NCI-H526 treated with DMSO at 0.1 percent for 48 hours (cell line): ENCODE measurements at places on chromosomes 5 and 9.

- no peak for DNase-seq
Measured at GRCh38 chr5:169097374-169098326, 203.3 kb downstream of the SLIT3 start.

- DNase-seq, result peak; percentile 53
Measured at GRCh38 chr9:100426530-100427365, at the start of gene MSANTD3. MSANTD3 (plus strand) TSS chr9:100427143; CDS start chr9:100441939, 14,796 bp downstream.

- DNase-seq, result no peak
Measured at GRCh38 chr5:9765419-9766140, 135.4 kb upstream of the TAS2R1 start.

GRCh38 chr5:136066661-136067271 is 38.0 kb downstream of the TGFBI start:
- no peak for DNase-seq

GRCh38 chr5:158466191-158466590 is 607.2 kb upstream of the CLINT1 start:
- DNase-seq, result no peak

- DNase-seq, result no peak
Measured at GRCh38 chr5:169546346-169546745, 37.2 kb upstream of the SPDL1 start.

DNA sequence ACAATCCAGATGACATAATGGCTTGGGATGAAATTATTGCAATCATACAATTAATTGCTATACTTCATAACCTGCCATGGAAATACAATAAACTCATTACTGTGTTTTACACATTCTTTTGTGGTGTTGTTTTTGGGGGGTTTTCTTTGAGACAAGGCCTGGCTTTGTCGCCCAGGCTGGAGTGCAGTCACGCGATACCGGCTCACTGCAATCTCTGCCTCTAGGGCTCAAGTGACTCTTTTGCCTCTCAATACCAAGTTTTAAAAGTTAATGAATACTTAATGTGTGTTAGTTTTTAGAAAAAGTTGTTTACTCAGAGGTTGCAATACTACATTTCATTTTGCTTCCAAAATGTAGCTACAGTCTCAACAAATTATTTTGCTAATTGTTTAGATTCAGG is 598.4 kb downstream of the CHSY3 start:
- DNase-seq, result no peak

- DNase-seq, result no peak
Measured at GRCh38 chr9:124022201-124023121, 10.9 kb downstream of the LHX2 start.

GRCh38 chr5:12204761-12205160 is 300.5 kb upstream of the CTNND2 start:
- DNase-seq, result no peak

- no peak for DNase-seq
Measured at GRCh38 chr9:120477534-120478001, 102.4 kb downstream of the CDK5RAP2 start.

DNA sequence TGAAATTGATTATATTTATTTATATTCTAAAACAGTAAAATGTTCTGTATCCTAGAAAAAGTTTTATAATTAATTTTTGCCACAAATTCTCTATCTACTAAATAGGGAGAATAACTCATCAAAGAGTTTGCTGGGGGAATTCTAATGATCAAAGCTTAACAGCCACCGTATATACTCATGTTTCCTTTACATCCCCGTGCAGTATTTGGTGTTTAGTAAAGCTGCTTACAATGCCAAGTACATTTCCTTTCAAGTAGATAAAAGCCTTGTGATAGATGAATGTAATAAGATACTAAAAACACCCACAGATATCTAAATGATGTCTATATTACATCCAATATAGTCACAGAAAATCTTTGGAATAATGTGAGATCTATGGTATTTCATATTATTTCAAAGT is 312.2 kb downstream of the HCN1 start:
- no peak for DNase-seq

DNA sequence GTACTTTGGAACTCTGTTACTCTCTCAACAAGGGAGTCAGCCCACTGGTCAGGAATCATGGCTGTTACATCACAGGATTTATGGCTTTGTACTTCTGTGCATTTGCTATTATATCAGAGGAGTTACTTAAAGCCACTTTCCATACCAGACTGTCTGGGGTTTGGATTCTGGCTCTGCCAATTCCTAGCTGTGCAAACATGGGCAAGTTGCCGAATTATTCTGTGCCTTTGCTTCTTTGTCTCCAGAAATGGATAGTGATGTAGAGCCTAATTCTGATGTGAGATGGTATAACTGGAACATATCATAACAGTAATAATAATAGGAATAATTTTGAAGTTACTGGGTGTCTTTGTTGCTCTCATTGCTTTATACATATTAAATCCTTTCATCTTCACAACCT is 1047.3 kb upstream of the SEMA6A start:
- DNase-seq, result no peak

- no peak for DNase-seq
Measured at GRCh38 chr5:31415009-31415923, 116.6 kb downstream of the DROSHA start.

DNA sequence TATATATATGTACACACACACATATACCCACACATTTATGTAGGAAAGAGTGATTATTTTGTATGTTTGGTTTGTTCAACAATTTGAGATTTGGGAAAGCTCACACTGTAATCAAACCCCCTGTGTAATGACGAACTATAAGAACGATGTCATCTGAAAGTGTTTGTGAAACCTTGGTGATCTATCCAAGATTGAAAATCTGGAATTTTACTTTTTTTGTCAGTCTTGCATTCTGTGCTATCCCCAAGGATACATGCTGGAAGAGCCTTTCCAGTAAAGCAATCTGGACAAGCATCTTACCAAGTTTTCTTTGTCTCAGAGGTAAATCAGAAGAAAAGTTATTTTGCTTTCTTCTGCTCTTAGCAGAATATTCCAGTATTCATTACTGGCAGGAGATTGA is 23.3 kb downstream of the SGCD start:
- no peak for DNase-seq

DNA sequence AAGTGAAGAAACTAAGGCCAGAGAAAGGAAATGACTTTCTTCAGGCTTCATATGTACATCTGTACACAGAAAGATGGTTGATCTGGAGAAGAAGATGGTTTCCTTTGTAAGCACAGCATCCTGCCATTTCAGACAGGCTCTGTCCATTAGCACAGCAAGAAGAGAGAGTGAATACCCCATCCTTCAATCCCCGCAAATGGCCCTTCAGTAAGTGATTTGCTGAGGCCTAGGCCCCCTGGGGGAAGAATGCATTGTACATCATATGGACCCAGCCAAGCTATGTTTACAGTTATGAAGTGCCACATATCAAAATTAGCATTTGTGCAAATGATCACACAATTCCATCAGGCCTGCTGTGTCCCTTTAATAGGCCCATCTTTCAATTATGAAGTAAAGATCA is 657.4 kb downstream of the BRINP1 start:
- no peak for DNase-seq

GRCh38 chr5:113574417-113574816 is 60.9 kb downstream of the YTHDC2 start:
- no peak for DNase-seq

GRCh38 chr5:76404223-76405211 is 1.4 kb downstream of the IQGAP2 start:
- DNase-seq, result no peak

DNA sequence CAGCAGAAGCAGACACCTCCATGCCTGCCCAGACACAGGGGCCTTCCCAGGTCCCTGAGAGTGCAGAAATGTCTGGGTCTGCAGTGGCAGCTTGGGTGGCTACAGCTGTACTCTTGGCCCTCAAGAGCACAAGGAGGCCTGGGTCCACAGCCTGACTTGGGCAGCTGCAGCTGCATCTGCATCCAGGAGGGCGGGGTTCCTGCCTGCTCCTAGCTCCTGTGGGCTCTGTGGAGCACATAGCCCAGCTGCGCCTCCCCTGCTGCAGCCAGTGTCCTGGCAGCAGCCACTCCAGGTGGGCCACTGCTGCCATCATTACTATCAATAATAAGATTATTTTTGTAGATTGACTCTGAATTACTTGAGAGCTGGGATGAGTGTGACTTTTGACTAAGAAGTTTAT is 162.0 kb upstream of the PTCH1 start:
- DNase-seq, result no peak

GRCh38 chr9:92706218-92706940 is 36.4 kb upstream of the IPPK start:
- no peak for DNase-seq

- no peak for DNase-seq
Measured at GRCh38 chr9:128057724-128058409, 9.3 kb downstream of the NAIF1 start.

DNA sequence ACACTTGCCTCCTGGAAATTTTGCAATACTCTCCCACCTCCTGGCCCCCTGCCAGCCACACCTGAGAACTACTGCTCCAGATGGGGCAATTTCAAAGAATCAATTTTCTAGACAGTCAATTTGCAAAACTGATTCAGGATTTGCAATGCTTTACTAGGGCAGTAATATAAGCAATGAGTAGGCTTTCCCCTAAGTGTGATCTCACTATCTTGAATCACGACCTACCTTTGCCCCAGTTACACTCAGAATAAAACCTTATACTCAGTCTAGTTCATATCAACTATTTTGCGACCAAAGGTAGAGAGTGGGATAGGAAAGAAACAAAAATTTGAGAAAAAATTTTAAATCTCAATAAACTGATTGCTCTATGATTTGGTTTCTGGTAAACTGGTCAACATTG is 54.4 kb downstream of the DROSHA start:
- no peak for DNase-seq

DNA sequence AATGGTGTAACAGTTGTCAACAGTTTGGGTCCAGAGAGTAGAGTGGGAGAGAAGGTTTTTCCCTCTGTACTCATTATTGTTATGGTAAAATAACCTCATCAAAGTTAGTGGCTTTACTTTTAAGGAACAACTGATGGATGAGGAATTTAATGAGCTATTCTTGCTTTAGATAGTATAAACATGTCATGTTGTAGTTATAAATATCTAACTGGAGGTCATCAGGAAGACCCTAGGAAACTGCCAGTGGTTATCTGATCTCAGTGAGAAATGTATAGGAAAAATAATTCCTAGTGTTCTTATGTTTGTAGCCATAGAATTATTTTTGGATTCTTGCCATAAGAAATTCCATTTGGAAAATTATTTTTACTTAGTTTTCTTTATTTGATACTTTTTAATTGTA is 4.1 kb downstream of the ERCC6L2 start:
- no peak for DNase-seq

DNA sequence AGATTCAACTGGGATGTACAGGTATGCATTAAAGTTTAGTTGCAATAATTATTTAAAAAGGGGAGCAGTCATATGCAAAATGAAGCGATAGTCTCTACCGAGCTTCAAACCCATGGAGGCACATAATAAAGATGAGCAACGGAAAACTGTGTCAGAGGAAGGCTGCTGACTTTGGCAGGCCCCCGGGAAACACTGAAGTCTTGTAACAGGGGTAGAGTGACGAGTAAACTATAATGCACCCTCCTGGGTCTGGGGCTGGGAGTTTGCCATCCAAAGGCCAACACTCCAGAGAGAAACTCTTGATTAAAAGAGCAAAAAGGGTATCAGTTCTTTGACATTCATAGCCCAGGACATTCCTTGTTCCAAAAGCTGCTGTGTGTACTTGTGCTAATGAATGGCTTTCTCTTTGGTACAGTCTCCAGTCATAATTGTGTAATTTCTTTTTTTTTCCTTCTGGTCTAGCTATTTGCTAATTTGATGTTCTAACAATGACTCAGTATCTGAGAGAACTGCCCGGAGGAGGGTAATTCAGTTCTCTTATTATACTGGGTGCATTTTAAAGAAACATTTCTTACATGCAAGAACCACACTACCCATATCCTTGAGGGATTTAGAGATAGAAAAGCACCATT is 59.2 kb downstream of the TNC start:
- DNase-seq, result no peak

DNA sequence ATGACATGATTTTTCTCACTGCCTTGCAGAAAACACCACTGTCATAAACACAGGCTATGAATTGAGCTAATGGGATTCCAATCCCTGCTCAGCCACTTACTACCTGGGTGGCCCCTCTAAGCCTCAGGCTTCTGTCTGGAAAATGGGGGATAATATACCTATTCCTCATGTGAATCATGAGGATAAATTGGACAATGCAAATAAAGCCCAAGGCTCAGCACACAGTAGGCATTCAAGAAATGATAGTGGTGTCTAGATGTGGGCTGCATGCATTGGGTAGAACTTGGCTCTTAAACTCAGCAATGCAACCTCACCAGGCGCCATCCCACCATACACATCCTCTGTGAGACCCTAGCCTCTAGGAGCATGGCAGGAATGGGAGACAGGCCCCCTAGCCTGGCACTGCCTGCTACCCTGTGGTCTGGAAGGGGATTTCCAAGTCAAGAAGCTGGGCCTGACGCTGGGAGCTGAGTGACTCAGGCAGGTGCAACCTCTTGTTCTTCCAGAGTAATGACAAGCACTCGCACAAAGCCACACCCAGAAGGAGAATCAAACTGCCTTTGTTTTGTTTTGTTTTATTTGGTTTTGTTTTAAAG is 2.3 kb upstream of the TNIP1 start:
- DNase-seq, result no peak

DNA sequence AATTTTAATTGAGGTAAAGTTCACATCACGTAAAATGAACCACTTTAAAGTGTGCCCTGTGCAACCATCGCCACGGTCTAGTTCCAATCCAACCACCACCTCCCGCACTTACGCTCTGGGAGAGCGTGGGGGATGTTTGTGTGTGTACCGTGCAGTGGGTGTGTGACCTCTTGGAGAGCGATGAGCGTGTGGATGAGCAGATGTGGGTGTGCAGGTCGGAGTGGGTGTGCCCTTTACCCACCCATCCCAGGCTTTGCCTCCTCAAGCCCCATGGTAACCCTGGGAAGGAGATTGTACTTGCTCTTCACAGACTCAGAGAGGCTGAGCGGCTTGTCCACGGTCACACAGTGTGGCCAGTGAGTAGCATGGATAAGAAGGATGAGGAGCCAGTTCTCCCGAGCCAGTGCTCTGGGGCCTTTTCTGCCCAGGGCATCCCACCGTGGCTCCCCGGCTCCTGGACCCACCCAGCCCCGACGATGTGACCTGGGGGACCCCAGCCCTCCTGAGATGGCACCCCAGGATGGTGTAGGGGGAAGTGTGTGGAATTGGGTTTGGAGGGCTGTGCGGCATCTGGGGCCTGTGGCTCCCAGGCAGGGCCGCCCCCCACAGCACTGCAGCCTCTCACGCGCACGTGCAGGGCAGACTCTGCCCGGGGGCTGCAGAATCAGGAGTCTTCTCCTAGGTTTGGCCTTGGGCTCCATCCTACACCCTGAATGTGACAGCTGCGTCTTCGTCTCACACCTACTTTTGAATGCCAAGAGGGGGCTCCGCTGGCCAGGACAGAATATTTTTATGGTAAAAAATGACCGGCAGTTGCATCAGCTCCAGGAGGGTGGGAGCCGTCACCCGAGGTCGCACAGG is 13.6 kb downstream of the LHX3 start:
- DNase-seq, result no peak

GRCh38 chr9:34513567-34514214 is 9.1 kb downstream of the ENHO start:
- peak; percentile 72 for DNase-seq
